ENCODE measurements at places on chromosomes 6 and 20. TPM values are rescaled to one million over a fixed set of nuclear protein-coding genes. Genes with fewer than 3 reads are reported as not detected.

Gene ME1
- total RNA-seq = 2.6 TPM

Gene TFAP2B
- total RNA-seq = not detected

Gene PACRG
- total RNA-seq = 1.0 TPM

Gene SLC22A16
- total RNA-seq = 1.0 TPM

Gene CTAGE9
- total RNA-seq = not detected

Gene ADTRP
- total RNA-seq = under 0.01 TPM

Gene GTSF1L
- not detected for total RNA-seq

Gene C20orf141
- total RNA-seq = not detected

Gene C6orf58
- not detected for total RNA-seq

Gene MCCD1
- total RNA-seq = not detected

Gene SLC4A11
- under 0.01 TPM for total RNA-seq

Gene TMEM244
- total RNA-seq = not detected

Gene IFNGR1
- total RNA-seq = 67.3 TPM

Gene SF3B5
- 71.5 TPM for total RNA-seq

Gene METTL24
- total RNA-seq = 0.52 TPM

Gene TP53TG5
- total RNA-seq = not detected

Gene ZNF184
- 11.5 TPM for total RNA-seq

Gene LRRN4
- under 0.01 TPM for total RNA-seq

Gene LTA
- total RNA-seq = not detected

Gene UBD
- 1.6 TPM for total RNA-seq

Gene CCDC170
- total RNA-seq = 1.0 TPM

Gene ATAT1
- 2.1 TPM for total RNA-seq

Gene BEND6
- total RNA-seq = not detected

Measured in skeletal muscle tissue (tissue), 5 donors.